ENCODE measurements at places on chromosomes 3 and 15. TPM values are rescaled to one million over a fixed set of nuclear protein-coding genes. Genes with fewer than 3 reads are reported as not detected.

- no peak for DNase-seq
Observed at GRCh38 chr15:47732248-47732647, 14.9 kb downstream of the SEMA6D start.

DNA sequence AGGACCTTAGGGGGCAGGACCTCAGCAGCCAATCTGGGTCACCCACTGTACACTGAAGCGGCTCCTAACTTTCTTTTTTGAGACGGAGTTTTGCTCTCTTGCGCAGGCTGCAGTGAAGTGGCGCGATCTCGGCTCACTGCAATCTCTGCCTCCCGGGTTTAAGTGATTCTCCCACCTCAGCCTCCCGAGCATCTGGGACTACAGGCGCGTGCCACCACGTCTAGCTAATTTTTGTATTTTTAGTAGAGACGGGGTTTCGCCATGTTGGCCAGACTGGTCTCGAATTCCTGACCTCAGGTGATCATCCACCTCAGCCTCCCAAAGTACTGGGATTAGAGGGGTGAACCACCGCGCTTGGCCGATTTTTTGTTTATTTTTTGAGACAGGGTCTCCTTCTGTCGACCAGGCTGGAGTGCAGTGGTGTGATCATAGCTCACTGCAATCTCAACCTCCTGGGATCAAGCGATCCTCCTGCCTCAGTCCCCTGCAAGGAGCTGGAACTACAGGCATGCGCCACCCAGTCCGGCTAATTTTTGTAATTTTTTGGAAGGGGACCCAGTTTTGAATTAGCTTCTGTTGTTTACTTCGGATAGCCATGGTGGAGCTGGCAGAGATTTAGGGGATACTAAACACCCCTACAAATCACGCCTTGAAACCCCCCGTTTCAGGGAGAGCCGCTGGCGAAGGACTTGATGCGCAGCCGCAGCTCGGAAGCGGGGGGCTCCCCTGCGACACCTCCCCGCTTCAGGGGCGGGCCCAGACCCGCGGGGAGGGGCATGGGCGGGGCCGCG is 1.5 kb upstream of the CLK3 start:
- DNase-seq, result no peak

Gene SLC28A1
- not detected for total RNA-seq

DNA sequence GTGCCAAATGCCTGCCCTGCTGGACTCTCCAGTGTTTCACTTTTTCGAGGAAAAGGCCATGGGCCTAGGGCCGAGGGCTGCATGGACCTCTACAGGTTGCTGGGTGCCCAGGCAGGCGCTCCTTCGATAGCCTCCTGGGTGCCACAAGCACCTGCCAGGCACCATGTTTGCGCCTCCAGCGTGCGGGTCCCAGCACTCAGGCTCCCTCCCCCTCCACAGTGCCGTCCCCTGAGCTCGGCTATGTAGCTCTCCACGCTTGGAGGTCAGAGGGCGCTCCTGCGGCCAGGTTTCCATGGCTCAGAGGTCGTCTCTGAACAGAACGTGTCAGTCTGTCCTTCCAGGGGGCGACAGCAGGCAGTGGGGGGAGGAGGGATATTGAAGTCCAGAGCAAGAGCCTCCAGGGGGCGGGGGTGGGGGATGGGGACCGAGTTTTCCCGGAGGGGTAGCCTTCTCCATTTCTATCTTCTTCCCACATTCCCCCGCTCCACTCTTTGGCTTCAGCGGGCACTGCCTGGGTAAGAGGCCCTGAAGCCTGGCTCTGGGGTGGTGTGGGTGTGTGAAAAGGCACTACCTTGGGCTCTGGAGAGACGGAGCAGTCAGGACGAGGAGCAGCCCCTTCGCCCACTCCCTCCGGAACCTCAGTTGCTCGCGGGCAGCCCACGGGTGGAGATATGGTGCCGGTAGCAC is 3.6 kb downstream of the ONECUT1 start:
- no peak for DNase-seq

DNA sequence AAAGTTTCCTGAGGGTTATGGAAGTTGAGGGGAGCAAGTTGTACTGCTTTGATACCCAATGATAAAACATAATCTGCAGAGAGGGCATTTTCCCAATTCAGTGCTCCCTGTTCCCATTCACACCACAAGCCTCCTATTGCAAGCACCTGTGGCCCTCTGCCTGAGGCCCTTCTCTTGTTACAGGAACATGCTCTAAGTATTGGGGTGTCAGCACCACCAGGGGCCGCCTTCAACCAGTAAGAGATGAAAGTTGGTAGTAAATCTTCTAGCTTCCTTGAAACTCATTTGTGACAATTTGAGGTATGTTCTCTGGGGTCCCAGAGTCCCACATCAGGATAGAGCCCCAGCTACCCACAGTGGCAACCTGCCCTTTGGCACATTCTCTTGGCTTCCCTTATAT is 265.4 kb upstream of the ARHGEF26 start:
- no peak for DNase-seq

Gene CELSR3
- 0.18 TPM for total RNA-seq

GRCh38 chr3:3080309-3080708 is 29.9 kb downstream of the IL5RA start:
- no peak for DNase-seq

Data from IMR-90 (cell line).